CD8-positive, alpha-beta memory T cell (primary cell): ENCODE measurements at places on chromosomes 7 and 10.

- no peaks in the 10 kb centered on the region for H3K36me3 ChIP-seq
- H3K4me1 ChIP-seq = no peaks in the 10 kb centered on the region
- H3K27me3 ChIP-seq = no peaks in the 10 kb centered on the region
- DNase-seq = no peak
- no peak overlapping the region for H3K4me3 ChIP-seq
Measured at GRCh38 chr10:53107711-53108110, 335.1 kb upstream of the MBL2 start.

DNA sequence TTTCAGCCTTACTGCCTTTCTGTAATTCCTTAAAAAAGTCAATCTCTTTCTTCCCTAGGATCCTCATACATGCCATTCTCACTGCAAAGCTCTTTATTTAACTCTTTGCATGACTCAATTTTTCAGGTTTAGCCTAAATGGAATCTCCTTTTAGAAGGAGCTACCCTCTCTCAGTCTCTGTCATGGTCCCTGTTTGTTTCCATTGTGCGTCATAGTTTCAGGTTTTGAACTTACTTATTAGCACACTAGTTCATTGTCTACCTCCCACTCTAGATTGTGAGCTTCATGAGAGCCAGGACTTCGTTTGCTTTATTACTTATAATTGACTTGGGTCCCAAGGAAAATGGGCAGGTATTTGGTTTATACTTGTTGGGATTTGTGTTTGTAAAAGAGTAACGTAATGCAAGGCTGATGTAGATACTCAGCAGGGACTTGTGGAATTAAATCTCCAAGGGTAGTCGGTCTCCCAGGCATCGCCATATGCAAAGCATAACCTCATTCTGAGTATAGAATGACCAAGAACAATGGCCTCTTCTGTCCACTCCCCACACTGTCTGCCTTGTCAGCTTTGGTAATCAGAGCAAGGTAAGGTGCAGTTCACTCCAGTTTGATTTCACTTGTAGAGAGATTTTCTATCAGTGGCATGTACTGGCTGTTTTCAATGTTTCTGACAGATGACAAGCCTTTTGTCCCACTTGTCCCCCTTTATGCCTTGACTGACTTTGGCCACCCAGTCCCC is 252.0 kb downstream of the SORCS3 start:
- H3K36me3 ChIP-seq = no peaks in the 10 kb centered on the region
- no peak for DNase-seq
- H3K27ac ChIP-seq = no peak overlapping the region
- no peaks in the 10 kb centered on the region for H3K27me3 ChIP-seq
- H3K4me1 ChIP-seq = no peaks in the 10 kb centered on the region

DNA sequence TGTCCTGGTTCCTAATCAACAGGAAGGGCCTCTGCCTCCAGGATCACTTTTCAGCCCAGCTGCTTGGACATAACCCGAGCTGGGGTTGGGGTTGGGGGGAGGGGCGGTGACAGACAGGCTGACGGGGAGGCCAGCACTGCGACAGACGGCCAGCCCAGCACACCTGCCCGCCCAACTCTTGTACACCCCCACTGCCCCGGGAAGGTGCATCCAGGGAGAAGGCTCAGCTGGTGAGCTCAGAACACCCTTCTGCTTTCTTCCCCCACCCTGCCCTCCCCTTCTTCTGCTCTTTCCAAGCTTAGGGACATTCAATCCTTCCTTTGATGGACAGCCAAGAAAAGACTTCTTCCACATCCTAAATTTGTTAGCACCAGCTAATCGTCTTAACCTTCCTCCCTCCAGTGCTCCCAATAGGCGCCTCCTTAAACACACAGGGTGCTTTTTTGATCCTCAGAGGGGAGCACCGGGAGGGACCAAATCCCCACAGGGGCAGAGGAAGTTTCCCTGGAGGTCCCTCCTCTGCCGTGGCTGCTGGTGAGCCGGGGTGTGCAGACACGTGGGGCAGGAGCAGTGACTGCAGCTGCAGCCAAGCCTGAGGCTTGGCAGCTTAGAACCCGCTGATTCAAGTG is 44.7 kb downstream of the COL13A1 start:
- peaks cover 4% of the 10 kb centered on the region for H3K27me3 ChIP-seq
- H3K4me1 ChIP-seq = no peaks in the 10 kb centered on the region
- no peak for DNase-seq
- H3K27ac ChIP-seq = no peak overlapping the region
- no peaks in the 10 kb centered on the region for H3K36me3 ChIP-seq

DNA sequence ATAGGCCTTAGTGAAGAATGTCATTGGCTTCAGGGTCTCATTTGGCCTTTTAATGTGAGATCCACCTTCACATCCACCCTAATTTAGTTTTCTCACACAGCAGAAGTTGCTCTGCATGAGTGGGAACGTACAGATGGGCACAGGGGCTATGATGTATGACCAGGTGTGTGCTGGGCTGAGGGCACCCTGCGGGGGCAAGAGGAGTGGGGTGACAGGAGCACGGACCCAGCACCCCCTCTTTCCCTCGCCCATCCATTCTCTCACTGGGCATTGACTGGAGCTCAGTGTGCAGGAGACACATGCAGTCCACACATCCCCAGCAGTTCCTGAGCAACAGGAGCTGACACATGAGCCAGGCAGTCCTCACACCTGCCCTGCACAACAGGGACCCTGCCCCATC is 95.1 kb upstream of the PPP2R2D start:
- no peaks in the 10 kb centered on the region for H3K4me1 ChIP-seq
- H3K27ac ChIP-seq = no peak overlapping the region
- no peaks in the 10 kb centered on the region for H3K36me3 ChIP-seq

GRCh38 chr10:3438606-3439005 is 266.0 kb upstream of the PITRM1 start:
- H3K4me3 ChIP-seq = no peak overlapping the region
- H3K27ac ChIP-seq = no peak overlapping the region
- H3K4me1 ChIP-seq = no peaks in the 10 kb centered on the region
- no peak for DNase-seq

- no peak for DNase-seq
- peaks cover 13% of the 10 kb centered on the region for H3K27me3 ChIP-seq
- no peaks in the 10 kb centered on the region for H3K4me1 ChIP-seq
- no peak overlapping the region for H3K27ac ChIP-seq
Measured at GRCh38 chr10:96097865-96098264, 32.2 kb upstream of the ZNF518A start.

DNA sequence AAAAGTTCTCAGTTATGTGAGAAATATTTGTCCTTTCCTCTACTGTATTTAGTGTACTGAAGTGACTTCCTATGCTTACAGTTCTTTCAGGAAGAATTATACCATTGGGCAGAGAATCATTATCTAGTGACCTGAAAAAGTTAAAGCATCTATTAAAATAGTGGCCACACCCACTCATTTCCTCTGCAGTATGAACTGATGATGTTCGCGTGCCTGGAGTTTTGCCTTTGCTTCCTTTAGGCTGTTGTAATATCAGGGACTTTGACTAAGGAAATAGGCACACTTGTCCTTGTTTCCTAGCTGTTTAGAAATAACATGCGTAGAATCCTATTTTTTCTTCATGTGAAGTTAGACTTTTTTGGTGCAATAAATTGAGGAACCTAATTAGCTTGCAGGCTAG is 100.7 kb downstream of the ZMYND11 start:
- no peak for DNase-seq
- H3K4me1 ChIP-seq = no peaks in the 10 kb centered on the region
- H3K27me3 ChIP-seq = no peaks in the 10 kb centered on the region
- no peak overlapping the region for H3K4me3 ChIP-seq

GRCh38 chr7:98761225-98761624 is 108.6 kb downstream of the TMEM130 start:
- no peak overlapping the region for H3K4me3 ChIP-seq
- H3K27me3 ChIP-seq = no peaks in the 10 kb centered on the region
- DNase-seq = no peak
- H3K36me3 ChIP-seq = no peaks in the 10 kb centered on the region
- no peak overlapping the region for H3K27ac ChIP-seq
- no peaks in the 10 kb centered on the region for H3K4me1 ChIP-seq

GRCh38 chr7:80725181-80725611 is 86.8 kb downstream of the CD36 start:
- H3K36me3 ChIP-seq = no peaks in the 10 kb centered on the region
- no peak for DNase-seq
- H3K4me1 ChIP-seq = no peaks in the 10 kb centered on the region
- H3K4me3 ChIP-seq = no peak overlapping the region

DNA sequence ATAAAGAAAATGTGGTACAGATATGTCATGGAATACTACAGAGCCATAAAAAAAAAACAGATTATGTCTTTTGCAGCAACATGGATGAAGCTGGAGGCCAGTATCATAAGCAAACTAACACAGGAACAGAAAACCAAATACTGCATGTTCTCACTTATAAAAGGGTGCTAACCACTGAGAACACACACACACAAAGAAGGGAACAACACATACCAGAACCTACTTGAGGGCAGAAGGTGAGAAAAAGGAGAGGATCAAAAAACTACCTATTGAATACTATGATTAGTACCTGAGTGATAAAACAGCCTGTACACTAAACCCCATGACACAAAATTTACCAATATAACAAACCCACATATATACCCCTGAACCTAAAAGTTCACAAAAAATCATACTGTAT is 144.6 kb downstream of the TPK1 start:
- no peak overlapping the region for H3K4me3 ChIP-seq
- H3K27me3 ChIP-seq = no peaks in the 10 kb centered on the region

GRCh38 chr7:51035716-51036115 is 253.0 kb upstream of the GRB10 start:
- no peaks in the 10 kb centered on the region for H3K4me1 ChIP-seq
- DNase-seq = no peak
- H3K27ac ChIP-seq = no peak overlapping the region
- no peak overlapping the region for H3K4me3 ChIP-seq
- H3K27me3 ChIP-seq = peaks cover 3% of the 10 kb centered on the region
- no peaks in the 10 kb centered on the region for H3K36me3 ChIP-seq

GRCh38 chr10:4370376-4370775 is 455.6 kb upstream of the AKR1E2 start:
- DNase-seq = no peak
- no peaks in the 10 kb centered on the region for H3K4me1 ChIP-seq
- H3K4me3 ChIP-seq = no peak overlapping the region
- no peaks in the 10 kb centered on the region for H3K36me3 ChIP-seq

- no peaks in the 10 kb centered on the region for H3K36me3 ChIP-seq
- H3K27me3 ChIP-seq = no peaks in the 10 kb centered on the region
- H3K4me1 ChIP-seq = no peaks in the 10 kb centered on the region
- no peak for DNase-seq
Measured at GRCh38 chr10:19616966-19617365, 199.3 kb upstream of the PLXDC2 start.

- no peak overlapping the region for H3K27ac ChIP-seq
- H3K27me3 ChIP-seq = no peaks in the 10 kb centered on the region
- no peak for DNase-seq
- H3K36me3 ChIP-seq = peaks cover 12% of the 10 kb centered on the region
- no peak overlapping the region for H3K4me3 ChIP-seq
- peaks cover 34% of the 10 kb centered on the region for H3K4me1 ChIP-seq
Measured at GRCh38 chr10:32295027-32295426, 51.9 kb downstream of the EPC1 start.

GRCh38 chr10:112132435-112132834 is 51.1 kb downstream of the GPAM start:
- no peak for DNase-seq
- no peak overlapping the region for H3K4me3 ChIP-seq
- H3K4me1 ChIP-seq = no peaks in the 10 kb centered on the region
- H3K27ac ChIP-seq = no peak overlapping the region
- H3K36me3 ChIP-seq = no peaks in the 10 kb centered on the region

GRCh38 chr10:128419466-128420019 is 293.3 kb upstream of the MKI67 start:
- no peaks in the 10 kb centered on the region for H3K4me1 ChIP-seq
- no peaks in the 10 kb centered on the region for H3K36me3 ChIP-seq
- DNase-seq = no peak

DNA sequence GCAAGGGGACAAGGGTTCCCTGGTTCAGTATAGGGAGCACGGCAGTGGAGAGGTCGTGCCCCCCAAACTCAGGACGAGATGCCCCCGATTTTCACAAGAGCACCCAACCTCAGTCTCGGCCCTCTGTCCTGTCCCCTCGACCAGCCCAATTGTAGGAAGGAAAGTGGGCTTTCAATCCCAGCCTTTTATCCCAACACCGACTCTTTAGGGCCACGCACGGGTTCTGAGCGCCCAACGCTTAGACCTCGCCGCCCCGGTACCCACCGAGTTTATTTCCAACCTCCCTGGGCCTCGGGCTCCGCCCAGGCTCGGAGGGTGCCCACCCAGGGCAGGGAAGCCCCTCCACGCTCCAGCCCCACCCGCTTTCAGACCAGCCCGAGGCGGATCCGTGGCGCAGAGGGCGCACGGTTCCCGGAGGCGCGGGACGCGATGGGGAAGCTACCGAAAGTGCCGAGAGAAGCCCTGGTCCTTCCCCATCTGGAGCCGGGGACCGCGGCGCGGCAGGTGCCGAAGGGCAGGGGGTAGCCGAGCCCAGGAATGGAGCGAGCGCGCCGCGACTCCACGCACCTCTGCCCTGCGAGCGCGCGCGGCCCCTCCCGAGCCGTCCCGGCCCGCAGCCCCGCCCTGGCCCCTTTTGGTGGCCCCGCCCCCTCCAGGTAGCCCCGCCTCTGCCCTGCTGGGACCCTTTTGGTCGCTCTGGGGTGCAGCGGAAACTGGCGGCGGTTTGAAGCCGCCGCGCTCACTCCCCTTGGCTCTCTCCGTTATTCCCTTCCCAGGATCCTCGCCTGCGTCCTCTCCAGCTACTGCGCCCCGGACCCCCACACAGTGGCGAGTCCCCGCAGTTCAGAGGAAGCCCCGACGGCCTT is 20.4 kb downstream of the GRID2IP start:
- H3K4me1 ChIP-seq = peaks cover 10% of the 10 kb centered on the region
- H3K27me3 ChIP-seq = peaks cover 10% of the 10 kb centered on the region

DNA sequence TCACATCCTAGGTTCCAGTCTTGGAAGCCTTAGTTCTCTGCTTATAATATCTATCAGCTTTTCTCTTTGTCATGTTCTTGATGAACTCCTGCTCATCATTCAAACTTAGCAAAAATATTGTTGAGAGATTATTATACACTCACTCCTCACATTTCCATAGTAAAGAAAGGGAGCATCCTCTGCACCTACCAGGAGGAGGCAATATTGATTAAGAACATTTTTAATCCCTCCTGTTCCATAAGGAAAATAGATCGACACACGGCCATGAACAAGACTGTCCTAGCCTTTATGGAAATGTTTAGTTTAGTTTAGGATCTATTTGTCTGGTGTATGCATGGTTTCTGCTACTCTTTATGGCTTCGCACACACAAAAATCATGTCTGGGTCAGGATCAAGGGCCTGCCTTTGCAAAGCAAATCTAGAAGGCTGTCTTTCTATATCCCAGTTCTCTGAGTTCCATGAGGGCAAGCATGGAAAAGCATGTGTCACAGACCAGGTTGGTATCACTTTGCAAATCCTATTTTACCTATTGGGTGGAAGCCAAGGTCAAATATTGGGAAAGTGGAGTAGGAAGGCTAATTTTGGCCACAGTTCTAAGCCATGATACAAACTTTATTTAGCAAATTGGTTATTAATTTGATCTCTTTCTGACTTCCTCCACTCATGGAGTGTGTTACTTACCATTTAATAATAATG is 164.4 kb downstream of the MDFIC start:
- no peaks in the 10 kb centered on the region for H3K4me1 ChIP-seq
- no peak overlapping the region for H3K4me3 ChIP-seq
- H3K27me3 ChIP-seq = no peaks in the 10 kb centered on the region
- H3K36me3 ChIP-seq = no peaks in the 10 kb centered on the region
- DNase-seq = no peak

- H3K4me1 ChIP-seq = peaks cover 36% of the 10 kb centered on the region
- H3K36me3 ChIP-seq = no peaks in the 10 kb centered on the region
- DNase-seq = no peak
- H3K4me3 ChIP-seq = no peak overlapping the region
- H3K27me3 ChIP-seq = no peaks in the 10 kb centered on the region
- no peak overlapping the region for H3K27ac ChIP-seq
Measured at GRCh38 chr7:106010331-106010730, 47.3 kb downstream of the CDHR3 start.
